ENCODE measurements at places on chromosomes 7 and 10.

DNA sequence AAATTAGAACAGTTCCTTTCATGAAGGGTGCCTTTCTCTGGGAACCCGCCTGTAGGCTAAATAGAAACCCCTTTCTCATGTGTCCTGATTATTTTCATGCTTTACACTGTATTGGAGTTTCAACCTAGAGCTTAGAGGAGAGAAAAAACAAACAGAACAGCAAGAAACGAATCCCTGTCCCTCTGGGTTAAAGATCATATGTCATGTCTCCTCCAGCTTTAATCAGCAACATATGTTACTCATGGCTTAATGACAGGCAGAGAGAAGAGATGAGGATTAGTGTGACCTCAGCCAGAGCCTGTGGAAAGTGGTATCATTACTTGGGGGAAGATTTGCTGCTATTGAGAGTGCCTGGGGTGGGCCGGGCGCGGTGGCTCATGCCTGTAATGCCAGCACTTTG, 32.1 kb downstream of the CRCP start:
- no peak for DNase-seq

DNA sequence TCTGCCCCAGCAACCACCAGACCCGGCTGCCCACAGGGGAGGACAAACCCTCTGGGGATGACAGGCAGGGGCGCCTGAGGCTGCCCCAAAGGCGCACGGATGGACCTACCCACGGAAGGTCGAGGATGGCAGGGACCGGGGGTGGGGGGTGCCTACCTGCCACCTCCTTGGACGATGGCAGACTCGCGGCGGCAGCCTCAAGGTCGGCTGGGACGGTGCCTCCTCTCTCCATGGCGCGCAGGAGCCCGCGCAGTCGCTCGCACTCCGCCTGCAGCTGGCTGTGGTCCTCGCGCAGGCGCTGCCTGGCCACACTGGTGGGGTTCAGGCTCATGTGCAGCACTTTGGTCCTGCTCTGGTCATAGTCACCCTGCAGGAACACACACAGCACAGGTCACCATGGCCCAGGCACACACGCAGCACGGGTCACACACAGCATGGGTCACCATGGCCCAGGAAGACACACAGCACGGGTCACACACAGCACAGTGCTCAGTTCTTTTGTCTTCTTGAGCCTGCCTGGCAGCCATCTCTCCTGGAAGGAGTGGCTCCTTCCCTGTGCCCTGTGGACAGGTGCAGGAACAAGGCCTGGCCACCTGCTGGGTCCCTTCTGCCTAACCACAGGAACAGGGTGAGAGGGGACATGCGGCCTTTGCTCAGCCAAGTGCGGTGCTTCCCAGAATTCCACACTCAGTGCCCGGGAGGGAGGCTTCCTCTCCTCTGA, 266.6 kb downstream of the ELFN1 start:
- no peak for DNase-seq

- DNase-seq, result peak; percentile 62
Observed at GRCh38 chr10:32318476-32318896, 28.5 kb downstream of the EPC1 start.

DNA sequence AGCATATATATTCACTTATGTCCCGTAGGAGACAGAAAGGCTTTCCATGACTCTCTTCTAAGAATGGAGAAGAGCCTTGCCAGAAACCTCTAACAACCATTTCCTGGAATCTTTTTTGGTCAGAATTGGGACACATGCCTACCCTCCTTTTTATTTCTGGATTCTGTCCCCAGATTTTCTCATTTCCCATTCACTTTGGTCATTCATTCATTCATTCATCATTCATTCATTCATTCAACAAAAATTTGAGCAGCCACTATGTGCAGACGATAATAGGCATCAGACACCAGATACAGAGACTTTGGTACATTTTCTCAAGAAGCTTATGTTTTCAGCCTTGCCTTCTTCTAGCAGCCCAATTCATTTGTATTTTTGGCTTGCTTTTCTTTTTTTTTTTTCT, 6.0 kb downstream of the ENTPD7 start:
- no peak for DNase-seq

DNA sequence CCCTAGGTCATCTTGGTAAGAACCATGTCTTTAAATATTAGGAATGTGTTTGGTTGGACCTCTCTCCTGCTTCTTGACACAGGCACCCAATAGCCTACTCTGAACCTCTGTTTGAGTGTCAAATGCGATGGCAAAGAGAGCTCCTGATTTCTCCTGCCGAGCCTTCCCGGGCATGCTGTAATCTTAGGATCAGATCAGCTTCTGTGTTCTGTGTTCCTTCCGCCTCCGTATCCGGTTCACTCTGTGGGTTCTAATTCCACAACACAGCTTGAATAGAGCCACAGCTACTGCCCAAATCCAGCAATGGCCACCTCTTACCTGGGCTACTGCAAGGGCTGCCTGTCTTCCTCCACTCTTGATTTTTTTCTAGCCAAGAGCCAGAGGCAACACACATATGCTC, 165.2 kb upstream of the TNS3 start:
- DNase-seq, result no peak

DNA sequence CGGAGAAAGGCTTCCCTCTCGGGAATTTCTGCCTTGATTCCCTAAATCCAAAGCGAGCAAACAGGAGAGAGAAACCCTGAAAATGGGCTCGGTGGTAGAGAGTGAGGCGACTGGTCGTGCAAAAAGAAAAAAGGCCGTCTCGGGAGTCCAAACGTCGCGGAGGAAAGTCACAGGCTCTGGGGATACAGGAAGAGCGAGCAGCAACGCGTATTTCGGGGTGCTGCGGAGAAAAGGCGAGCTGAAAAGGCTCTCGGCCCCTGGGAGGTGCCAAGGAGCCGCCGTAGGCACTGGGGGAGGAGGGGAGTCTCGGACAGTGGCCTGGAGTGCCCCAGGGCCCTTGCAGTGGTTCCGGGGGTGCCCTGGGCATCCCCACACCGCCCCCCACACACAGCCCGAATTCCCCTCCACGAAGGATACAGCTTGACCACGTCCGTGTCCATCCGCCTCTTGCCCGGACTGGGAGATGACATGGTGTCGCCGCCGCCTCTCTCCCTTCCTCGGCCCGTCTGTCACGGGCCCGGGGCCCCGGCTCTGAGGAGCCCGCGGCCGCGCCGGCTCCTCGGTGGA, 591 bp downstream of the UBE2H start:
- DNase-seq, result peak; percentile 45

DNA sequence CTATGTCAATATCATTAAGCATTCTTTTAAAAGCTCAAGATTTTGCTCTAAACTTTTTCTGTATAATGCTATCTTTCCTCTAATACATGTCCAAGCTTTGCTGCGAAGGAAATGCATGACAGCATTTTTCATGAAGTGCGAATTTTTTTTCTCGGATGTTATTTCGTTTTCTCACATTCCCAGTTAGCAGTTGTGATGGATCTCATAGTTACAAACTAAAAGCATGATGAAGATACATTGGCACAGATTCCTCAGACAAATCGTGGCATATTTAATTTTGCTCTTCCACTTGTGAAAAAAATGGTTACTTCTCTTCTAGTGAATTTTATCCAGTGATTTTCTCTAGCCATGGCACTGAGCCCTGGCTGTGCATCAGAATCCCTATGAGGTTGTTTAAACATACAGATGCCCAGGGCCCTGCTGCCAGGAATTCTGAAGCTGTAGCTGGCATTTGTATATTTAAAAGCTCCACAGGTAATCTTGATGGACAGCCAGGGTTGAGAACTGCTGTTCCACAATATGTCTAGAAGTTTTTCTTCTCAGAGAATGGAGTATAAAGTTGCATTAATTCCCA, 299.8 kb upstream of the NEBL start:
- no peak for DNase-seq

DNA sequence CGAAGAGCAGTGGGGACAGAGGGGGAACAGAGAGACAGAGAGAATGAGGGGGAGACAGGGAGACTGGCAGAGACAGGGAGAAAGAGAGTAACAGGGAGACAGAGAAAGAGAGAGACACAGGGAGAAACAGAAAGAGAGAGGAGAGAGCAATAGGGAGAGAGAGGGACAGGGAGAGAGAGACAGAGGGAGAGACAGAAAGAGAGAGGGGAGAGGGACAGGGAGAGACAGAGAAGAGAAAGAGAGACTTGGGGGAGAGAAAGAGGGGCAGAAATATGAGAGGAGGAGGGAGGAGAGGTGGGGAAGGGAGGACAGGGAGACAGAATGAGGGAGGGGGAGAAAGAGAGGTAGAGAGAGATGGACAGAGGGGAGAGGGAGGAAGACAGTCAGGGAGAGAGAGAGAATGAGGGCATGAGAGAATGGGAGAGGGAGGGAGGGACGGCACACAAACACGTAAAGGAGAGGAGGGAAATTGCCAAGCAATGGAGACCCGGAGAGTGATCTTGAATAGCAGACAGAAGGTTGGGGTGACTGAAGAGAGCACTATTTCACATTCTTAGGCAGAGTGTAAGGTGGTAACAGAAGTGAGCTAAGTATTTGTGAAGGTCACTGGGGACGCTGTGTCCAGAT, 33.3 kb upstream of the KCNMA1 start:
- no peak for DNase-seq

GRCh38 chr10:26214004-26214403, 2.6 kb upstream of the GAD2 start:
- no peak for DNase-seq

- DNase-seq, result no peak
Observed at GRCh38 chr10:59711871-59712494, 2.3 kb upstream of the SLC16A9 start.

DNA sequence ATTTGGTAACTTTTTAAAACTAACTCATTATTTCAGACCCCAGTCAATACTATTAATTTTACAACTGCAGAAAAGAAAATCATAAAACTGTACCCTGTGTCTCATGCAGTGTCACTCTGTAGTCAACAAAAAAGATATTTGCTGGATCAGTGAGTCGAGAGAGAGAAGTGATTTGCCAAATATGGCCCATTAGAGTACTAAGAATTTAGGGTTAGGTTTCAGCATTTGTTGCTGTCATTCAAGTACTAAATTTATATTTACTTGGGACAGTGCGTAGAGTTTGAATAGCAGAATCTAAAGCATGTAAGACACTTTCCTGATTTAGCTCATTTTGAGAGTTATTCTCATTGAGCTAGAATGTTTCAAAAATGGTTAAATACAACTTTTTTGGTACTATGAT, 38.9 kb downstream of the CACNA2D1 start:
- no peak for DNase-seq

DNA sequence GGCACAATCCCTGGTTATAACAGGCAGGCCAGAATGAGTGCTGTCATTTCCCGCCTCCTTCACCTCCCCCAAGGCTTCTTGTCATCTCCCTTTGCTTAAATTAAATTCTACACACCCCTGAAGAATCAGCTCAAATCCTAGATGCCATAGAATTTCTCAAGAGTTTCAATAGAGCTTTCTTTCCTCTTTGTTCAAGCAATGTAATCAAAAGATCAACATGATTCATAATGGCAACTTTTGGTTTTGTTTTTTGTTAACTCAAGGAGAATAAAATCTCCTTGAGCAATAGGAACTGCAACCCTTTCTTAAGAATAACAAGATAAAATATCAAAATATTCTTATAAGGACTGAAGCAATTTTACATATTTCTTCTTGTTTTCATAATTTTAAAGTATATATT, 180.8 kb upstream of the CDK1 start:
- DNase-seq, result no peak
